ENCODE measurements at places on chromosomes 7 and 10.

DNA sequence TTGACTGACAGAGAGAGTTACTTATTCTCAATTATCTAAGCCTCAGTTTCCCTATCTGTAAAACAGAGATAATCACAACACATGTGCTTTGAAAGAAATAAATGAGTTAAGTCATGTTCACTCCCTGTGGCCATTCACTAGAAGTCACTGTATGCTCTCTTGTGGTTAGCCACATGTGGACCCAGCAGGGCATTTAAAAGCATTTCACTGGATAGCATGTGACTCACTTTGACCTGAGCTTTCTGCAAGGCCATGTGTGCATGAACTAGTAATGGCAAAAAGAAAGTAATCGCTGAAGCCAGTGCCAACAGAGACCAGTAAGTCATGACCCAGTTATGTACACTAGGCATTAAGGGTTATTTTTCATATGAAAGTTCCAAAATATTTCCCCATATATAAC is 557.0 kb upstream of the IGFBP3 start:
- peak; percentile 69 for DNase-seq

DNA sequence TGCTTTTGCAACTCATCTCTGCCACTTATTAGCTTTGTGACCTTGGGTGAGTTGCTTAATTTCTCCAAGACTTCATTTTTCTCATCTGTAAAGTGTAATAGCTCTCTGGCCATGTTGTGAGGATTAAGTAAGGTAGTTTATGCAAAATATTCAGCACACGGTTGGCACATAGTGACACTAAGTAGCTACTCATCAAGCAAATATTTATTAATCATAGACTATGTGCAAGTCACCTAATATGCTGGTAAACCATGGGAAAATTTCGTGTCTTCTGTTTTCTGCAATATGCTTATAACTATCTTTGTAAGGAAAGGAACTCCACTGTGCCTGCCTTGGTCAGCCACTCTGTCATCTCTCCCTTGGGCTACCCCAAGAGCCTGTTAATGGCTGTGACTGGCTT is 50.3 kb upstream of the EGR2 start:
- no peak for DNase-seq

- DNase-seq = no peak
These were observed 286.1 kb upstream of the KLF6 start for GRCh38 chr10:4070921-4071660.

DNA sequence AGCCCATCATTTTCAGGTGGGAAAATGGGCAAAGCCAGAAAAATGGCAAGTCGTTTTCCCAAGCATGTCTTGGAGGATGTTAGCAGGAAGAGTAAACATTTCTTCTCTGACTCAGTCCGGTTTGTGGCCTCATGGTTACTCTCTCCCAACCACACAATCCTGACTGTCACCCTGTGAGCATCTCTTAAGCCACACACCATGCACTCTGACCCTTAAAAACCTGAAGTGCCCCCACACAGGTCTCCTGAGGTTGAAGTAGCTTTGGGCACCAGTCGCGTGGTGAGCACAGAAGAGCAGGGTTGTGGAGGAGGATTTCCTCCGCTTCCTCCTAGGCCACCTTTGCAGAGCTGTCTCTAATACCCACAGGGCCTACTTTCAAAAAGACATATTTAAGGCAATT is 387.3 kb upstream of the NPVF start:
- no peak for DNase-seq

- DNase-seq = peak; percentile 44
These were observed 54.1 kb downstream of the HSPA12A start for GRCh38 chr10:116688241-116688711.

DNA sequence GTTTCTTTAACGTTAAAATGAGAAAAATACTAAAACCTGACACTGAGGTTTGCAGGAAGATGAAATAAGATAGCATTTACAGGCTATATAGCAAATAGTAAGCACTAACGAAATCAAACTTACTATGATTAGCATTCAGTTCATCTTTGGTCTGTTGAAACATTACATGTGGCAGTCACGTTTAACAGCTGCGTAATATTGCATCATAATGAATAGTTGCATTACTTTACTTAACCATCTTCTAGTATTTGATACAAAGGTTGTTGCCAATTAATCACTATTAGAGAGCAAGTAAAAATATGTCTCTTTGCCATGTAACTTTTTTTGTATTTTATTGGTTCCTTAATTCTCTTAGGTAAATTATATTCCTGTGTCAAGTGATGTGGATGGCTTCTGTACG is 131.8 kb upstream of the GHITM start:
- no peak for DNase-seq
